ENCODE measurements at places on chromosomes 12 and 14. TPM values are rescaled to one million over a fixed set of nuclear protein-coding genes. Genes with fewer than 3 reads are reported as not detected.

DNA sequence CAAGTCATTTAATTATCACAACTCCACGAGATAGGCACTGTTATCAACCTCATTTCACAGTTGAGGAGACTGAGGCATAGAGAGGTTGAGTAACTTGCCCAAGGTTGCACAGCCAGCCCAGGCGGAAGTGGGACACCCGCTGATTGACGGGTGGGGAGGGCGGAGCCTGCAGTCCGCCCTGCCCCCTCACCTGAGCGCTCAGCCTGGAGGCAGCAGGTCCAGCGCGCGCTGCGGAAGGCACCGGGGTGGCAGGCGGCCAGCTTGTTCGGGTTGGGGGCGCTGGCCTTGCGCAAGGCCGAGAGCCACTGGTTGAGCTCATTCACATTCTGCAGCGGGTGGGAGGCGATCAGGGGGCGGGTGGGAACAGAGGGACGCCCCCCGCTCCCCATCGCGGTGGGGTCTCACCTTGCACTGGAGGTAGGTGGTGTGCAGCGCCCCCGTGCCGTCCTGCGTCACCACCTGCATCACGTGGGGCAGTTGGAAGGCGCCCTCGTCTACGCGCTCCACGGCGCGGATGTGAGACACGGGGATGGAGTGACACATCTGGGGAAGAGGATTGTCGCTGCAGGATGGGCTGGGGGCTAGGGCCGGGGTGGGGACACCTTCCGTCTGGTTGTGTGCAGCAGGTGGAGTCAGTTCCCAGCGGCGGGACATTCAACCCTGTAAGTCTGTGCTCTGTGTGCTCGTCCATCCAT lies 31.7 kb downstream of the RASAL1 start:
- no peak overlapping the region for H3K27ac ChIP-seq
- H3K36me3 ChIP-seq = no peaks in the 10 kb centered on the region
- no peak for DNase-seq
- H3K4me1 ChIP-seq = no peaks in the 10 kb centered on the region
- no peak overlapping the region for H3K4me3 ChIP-seq

- no peaks in the 10 kb centered on the region for H3K36me3 ChIP-seq
- no peak overlapping the region for H3K4me3 ChIP-seq
- no peak overlapping the region for H3K27ac ChIP-seq
- DNase-seq = no peak
Observed at GRCh38 chr14:66345986-66346385, 140.2 kb upstream of the CCDC196 start.

The TMEM233 gene
- 2.2 TPM for total RNA-seq

DNA sequence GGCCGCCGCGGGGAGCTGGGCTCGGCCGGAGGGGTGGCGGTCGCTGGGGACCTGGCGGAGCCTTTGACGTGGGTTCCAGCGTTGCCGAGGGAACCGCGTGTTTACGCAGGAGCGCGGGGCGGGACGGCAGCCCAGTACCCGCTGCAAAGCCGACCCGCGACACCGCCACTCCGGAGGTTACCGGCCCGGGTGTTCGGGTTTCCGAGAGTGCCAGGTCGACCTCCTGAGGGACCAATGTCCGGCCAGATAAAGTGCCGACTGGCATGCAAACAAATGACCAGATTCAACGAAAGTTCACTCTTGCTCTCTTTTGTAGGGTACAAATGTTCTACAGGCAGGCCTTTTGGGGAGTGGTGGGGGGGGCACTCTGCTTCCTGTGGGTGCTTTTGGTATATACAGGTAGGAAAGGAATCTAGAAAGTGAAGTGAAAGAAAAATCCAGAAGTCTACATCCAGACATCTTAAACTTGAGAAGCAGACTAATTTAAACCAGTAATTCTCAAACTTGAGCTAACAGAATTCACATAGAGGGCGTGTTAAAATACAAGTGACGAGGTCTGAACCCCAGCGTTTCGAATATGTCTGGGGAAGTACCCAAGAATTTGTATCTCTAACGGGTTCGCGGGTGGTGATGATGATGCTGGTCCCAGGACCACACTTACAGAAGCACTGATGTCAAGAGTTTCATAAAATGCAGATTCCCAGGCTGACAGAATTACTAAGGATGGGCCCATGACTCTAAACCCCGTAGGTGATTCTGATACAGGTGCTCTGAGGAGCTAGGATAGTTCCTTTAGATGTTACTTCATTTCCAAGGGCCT lies at the start of gene GPR135:
TSS of gene GPR135 (minus strand) at position 65 of the 820 bp plus-strand sequence. CDS start 154 bp downstream, outside the sequence.
- DNase-seq = no peak
- peak within 1 kb of the TSS; percentile 71 for H3K27ac ChIP-seq
- H3K27me3 ChIP-seq = peaks cover 3% of the 10 kb centered on the region
- peak within 1 kb of the TSS; percentile 63 for H3K4me3 ChIP-seq

DNA sequence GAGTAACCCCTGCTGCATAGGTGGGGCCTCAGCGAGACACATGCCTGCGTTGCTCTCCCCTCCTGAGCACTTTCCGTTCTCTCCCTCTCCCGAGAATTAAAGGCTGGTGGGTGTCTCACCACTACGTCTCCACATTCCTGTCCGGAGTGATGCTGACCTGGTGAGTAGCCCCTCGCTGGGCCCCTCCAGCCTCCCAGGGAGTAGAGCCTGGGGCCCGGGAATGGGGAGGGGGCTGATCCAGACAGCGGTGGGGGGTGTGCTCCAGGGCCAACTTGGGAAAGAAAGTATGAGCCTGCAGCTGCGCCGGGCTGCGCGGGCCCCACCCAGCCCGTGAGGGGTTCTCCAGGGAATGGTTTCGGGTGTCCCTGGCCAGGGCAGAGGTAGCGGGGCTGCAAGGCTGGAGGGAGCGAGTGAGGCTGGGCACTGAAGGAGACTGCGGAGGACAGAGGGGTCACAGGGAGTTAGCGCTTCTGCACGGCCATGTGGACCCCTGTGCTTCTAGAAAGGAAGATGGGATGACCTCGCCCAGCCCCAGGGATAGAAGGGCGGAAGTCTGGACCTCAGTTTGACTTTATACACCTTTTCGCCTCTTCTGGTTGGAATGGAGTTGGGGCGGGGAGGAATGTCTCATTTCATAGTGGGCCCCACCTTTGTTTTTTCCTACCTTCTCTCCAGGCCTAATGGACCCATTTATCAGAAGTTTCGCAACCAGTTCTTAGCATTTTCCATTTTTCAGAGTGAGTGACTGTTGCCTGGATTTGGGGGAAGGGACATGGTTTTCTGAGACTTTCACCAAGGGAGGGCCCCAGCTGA lies 22.5 kb downstream of the RHOF start:
- H3K36me3 ChIP-seq = peaks cover 11% of the 10 kb centered on the region
- H3K4me1 ChIP-seq = peaks cover 61% of the 10 kb centered on the region
- H3K27ac ChIP-seq = peak overlapping the region; percentile 29
- DNase-seq = peak; percentile 45
- H3K27me3 ChIP-seq = no peaks in the 10 kb centered on the region

DNA sequence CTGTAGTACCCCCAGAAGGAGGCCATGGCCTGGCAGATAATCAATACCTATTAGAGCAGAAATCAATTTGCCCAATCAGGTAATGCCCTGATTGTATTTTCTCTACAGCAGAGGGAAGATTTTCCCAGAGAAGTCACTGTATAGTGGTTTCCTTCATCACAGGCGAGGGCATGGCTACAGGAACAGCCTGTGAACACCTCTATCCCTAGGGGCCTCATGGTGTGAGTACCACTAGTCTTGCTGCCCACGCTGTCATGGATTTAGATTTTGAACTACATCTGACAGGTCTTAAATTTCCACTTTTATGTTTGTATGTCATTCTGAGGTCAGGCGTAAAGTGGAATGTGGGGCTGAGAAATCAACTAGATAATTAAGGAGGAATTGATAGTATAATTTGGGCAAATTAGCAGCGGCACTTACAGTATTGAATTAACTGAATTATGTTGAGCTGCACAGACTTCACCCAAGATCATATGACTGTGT lies 42.4 kb upstream of the STXBP6 start:
- H3K4me1 ChIP-seq = no peaks in the 10 kb centered on the region
- H3K36me3 ChIP-seq = no peaks in the 10 kb centered on the region
- H3K4me3 ChIP-seq = no peak overlapping the region

The CFAP251 gene
- total RNA-seq = 1.7 TPM

DNA sequence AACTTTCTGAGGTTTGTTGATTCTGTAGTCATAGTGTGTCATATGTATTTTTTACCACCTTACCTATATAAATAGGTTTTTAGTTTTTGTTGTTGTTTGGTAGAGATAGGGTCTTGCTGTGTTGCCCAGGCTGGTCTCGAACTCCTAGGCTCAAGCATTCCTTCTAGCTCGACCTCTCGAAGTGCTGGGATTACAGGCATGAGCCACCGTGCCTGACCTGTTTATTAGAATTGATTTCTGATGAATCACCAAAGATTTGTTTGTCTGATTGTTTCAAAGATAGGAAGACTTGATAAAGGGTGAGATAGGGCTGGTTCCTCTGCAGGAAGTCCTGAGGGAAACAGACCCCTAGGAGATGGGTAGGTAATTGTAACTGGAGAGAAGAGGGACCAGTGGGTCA lies 481.6 kb downstream of the PCNX1 start:
- H3K27ac ChIP-seq = no peak overlapping the region
- H3K4me3 ChIP-seq = no peak overlapping the region
- H3K4me1 ChIP-seq = no peaks in the 10 kb centered on the region
- H3K36me3 ChIP-seq = no peaks in the 10 kb centered on the region
- H3K27me3 ChIP-seq = no peaks in the 10 kb centered on the region

DNA sequence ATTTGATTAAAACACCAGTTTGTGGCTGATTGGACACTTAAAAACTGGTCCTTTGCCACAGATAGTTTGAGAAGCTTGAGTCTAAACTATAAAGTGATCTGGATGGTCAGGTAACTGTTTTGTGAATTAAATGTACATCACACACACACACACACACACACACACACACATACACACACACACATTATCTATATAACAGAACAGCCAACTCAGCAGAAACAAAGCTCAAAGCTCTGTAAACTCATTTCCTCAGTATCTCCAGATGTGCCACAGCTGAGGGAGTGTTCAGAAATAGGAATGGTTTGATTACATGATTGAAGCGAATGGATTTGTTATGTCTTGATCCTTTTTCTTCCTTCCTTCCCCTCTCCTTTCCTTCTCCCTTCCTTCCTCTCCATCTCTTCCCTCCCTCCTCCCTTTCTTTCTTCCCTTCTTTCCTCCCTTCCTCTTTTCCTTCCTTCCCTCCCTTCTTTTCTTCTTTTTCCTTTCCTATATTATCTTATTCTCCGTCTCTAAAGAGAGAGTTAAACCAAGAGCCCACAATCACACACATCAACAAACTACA lies 100.3 kb downstream of the LLPH start:
- H3K4me1 ChIP-seq = no peaks in the 10 kb centered on the region
- DNase-seq = no peak
- no peaks in the 10 kb centered on the region for H3K36me3 ChIP-seq
- no peak overlapping the region for H3K27ac ChIP-seq
- no peak overlapping the region for H3K4me3 ChIP-seq
- H3K27me3 ChIP-seq = no peaks in the 10 kb centered on the region
